ENCODE measurements at places on chromosomes 13 and 19. TPM values are rescaled to one million over a fixed set of nuclear protein-coding genes. Genes with fewer than 3 reads are reported as not detected.

Gene C13orf46
- 0.50 TPM for total RNA-seq

Gene GAPDHS
- 0.17 TPM for total RNA-seq

Gene GTF3A
- total RNA-seq, result 135 TPM

Gene GMIP
- 9.1 TPM for total RNA-seq

Gene PROSER1
- 9.1 TPM for total RNA-seq

Gene GARIN5A
- total RNA-seq, result 0.33 TPM

Gene SYNGR4
- total RNA-seq, result not detected

Gene CGB2
- not detected for total RNA-seq

Gene ZSCAN4
- total RNA-seq, result not detected

Gene PGLYRP2
- not detected for total RNA-seq

Gene LGALS4
- total RNA-seq, result not detected

Gene NXNL1
- total RNA-seq, result not detected

Gene SHC2
- 1.0 TPM for total RNA-seq

Gene IGFL1
- not detected for total RNA-seq

Gene DPF1
- total RNA-seq, result 1.3 TPM

Gene CGB8
- total RNA-seq, result not detected

Gene ELSPBP1
- not detected for total RNA-seq

Gene LRRC4B
- 2.0 TPM for total RNA-seq

Gene DCT
- total RNA-seq, result 0.17 TPM

Gene ZNF283
- total RNA-seq, result 12.6 TPM

Gene ZNF790
- 8.3 TPM for total RNA-seq

Gene IRGC
- total RNA-seq, result not detected

Gene KLK4
- not detected for total RNA-seq

Gene EXOC3L2
- total RNA-seq, result not detected

Gene CERS4
- 16.7 TPM for total RNA-seq

Gene NEK5
- total RNA-seq, result not detected

Gene NCR1
- total RNA-seq, result not detected

Gene ZNF180
- 8.8 TPM for total RNA-seq

Gene OR7C1
- total RNA-seq, result not detected

Gene FAM83E
- total RNA-seq, result 0.33 TPM

Gene LPAR2
- 2.6 TPM for total RNA-seq

Gene DBP
- 14.1 TPM for total RNA-seq

Gene FGF22
- not detected for total RNA-seq

Gene SIGLEC8
- total RNA-seq, result not detected

Gene PLIN4
- 8.9 TPM for total RNA-seq

Gene KRTDAP
- total RNA-seq, result not detected

Gene TPTE2
- not detected for total RNA-seq

Gene KIRREL2
- not detected for total RNA-seq

Gene MAMSTR
- 3.8 TPM for total RNA-seq

Gene MYO16
- total RNA-seq, result 0.29 TPM

Gene KLK7
- total RNA-seq, result not detected

Gene NLRP4
- total RNA-seq, result not detected

Measured in smooth muscle cell of trachea (primary cell).